ENCODE measurements at places on chromosomes 16 and 17. TPM values are rescaled to one million over a fixed set of nuclear protein-coding genes. Genes with fewer than 3 reads are reported as not detected.
A peak's percentile ranks its signal among the peaks of the same experiment; 100 is the strongest.

- DNase-seq, result peak; percentile 91
Measured at GRCh38 chr16:4402439-4403132, 13.8 kb downstream of the CORO7 start.

- DNase-seq, result no peak
Measured at GRCh38 chr17:82828875-82829487, 10.8 kb downstream of the ZNF750 start.

- no peak for DNase-seq
Measured at GRCh38 chr16:49023050-49023449, 258.6 kb downstream of the CBLN1 start.

Gene RFFL
- 23.5 TPM for total RNA-seq

All from activated CD4-positive, alpha-beta T cell treated with anti-CD3 and anti-CD28 coated beads, Interleukin-2, amount 10 ng/mL, durations not matched to agents 24 days and 14 days (primary cell).